T-helper 22 cell (primary cell): ENCODE measurements at places on chromosomes 7 and 10.

DNA sequence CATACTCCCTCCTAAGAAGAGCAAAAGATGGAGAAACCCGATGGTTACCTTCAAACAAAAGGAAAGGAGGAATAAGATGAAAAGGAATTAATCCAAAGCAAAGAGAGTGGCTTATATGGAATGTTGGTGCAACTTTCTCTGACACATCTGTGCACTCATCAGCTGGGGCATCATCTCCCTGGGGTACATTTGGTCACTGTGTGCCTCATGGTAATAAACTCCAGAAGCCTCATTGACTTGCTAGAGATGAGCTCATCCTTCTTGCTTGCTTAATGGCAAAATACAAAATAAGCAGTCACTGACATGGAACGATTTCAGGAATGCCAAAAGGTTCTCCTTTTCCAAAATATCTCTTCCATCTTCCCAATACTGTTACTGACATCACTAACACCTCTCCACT lies 22.5 kb downstream of the CAV1 start:
- no peak for DNase-seq

- no peak for DNase-seq
These were observed 16.8 kb upstream of the CSGALNACT2 start for GRCh38 chr10:43121444-43121843.

- no peak for DNase-seq
These were observed 34.2 kb downstream of the ITGB1 start for GRCh38 chr10:32923849-32924248.

GRCh38 chr10:124291001-124291701 lies 127.6 kb downstream of the OAT start:
- no peak for DNase-seq

DNA sequence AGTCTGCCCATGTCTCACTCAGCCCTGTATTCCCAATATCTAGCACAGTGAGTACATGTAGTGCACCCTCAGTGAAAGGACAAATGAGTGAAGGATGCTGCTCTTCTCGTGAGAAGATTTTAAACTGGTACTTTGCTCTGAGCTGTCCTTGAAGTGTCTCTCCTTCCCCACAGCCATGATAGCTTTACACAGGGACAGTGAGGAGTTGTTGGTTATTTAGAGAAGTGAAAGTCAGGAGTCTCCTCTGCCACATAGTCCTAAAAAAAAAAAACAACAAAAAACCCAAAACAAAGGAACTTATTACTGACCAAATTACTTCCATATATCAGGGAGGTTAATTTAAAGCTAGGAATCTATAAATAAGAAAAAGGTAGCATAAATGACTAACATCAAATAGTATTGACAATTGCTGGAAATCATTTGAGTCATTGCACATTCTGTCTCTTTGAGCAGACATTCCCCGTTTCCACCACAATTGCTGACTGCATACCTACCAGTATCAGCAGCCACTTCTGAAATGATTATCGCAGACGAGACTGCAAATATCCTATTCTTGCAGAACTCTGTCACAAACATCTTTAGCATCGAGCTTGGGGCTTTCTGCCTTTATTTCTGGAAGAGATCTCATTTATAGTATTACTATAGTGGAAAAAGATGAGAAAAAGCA lies 202.1 kb downstream of the PTEN start:
- no peak for DNase-seq

GRCh38 chr10:110641256-110641655 lies 2.9 kb upstream of the RBM20 start:
- no peak for DNase-seq
